ENCODE measurements at places on chromosomes 12 and 14.

GRCh38 chr12:9634177-9634803 is 26.6 kb upstream of the KLRB1 start:
- DNase-seq: peak; percentile 52

DNA sequence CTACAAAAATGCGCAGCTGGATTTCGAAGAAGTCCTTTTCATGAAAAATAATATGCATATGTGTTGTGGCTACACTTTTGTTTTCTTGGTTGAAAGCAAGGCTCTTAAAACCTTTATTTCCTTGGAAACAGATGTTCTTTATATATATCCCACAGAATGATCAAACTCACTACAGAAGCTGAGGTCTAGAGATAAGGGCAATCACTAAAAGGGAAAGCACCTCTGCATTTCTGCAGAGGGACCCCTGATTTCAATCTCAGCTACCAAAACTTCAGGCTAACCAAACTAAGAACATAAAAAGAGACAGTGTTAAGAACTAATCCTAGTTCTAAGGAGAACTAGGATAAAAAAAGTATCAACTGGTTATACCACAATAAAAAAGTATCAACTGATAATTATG is 65.4 kb upstream of the CDKL1 start:
- DNase-seq: no peak

- no peak for DNase-seq
These were observed 64.7 kb downstream of the CLMN start for GRCh38 chr14:95255013-95255412.

DNA sequence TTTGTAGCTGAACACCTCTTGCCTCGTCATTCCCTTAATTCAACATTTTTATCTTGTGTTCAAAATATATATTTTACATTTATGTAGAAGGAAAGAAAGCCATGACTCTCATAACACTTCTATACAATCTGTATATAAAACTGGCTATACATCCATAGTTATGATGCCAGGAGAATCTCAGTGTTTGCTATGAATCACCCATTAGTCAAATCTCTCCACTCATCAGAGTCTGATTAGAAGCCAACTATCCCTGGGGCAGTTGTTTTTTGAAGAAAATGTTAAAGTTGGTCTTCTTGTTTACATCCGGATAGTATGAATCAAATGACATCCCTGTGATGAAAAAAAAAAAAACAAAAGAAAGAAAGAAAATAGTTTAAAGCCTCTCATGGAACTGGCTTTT is 503.9 kb downstream of the NELL2 start:
- DNase-seq: no peak

DNA sequence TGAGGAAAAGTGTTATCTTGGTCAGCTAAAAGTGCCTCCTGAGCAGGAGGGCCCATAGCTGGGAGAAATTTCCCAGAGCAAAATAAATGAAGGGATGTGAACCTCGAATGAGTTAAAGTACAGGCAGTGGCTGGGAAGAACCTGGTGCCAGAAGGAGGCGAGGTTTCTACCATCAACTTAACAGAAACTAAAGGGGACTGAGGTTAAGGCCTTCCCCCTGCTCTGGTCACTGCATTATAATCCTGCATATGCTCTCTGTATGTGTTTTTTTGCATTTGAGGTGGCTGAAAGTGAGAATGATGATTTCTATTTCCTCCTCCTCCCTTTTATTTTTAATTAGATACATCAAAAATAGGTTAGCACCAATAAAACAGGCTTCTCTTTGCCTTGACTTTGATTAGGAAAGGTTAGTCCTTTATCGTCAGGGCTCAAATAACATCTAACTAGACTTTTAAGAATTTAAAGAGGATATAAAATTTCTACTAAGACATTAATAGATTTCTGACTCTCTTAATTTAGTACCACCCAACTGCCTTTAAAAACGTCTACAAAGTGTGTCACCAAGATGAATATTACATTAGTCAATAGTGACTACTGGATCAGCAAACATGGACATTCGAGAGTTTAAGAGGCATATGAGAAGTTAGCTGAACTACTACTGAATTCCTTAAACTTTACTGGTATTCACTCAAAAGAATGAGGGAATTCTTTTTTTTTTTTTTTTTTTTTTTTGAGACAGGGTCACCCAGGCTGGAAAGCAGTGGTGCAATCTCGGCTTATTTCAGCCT is 49.2 kb downstream of the GALNT4 start:
- DNase-seq: no peak

GRCh38 chr14:99077844-99078236 is 194.2 kb downstream of the BCL11B start:
- no peak for DNase-seq

- DNase-seq: no peak
These were observed 29.4 kb upstream of the ETFBKMT start for GRCh38 chr12:31629756-31630732.

Data from inflammatory macrophage (primary cell).